Fibroblast of pulmonary artery (primary cell): ENCODE measurements at places on chromosomes 4 and X.

DNA sequence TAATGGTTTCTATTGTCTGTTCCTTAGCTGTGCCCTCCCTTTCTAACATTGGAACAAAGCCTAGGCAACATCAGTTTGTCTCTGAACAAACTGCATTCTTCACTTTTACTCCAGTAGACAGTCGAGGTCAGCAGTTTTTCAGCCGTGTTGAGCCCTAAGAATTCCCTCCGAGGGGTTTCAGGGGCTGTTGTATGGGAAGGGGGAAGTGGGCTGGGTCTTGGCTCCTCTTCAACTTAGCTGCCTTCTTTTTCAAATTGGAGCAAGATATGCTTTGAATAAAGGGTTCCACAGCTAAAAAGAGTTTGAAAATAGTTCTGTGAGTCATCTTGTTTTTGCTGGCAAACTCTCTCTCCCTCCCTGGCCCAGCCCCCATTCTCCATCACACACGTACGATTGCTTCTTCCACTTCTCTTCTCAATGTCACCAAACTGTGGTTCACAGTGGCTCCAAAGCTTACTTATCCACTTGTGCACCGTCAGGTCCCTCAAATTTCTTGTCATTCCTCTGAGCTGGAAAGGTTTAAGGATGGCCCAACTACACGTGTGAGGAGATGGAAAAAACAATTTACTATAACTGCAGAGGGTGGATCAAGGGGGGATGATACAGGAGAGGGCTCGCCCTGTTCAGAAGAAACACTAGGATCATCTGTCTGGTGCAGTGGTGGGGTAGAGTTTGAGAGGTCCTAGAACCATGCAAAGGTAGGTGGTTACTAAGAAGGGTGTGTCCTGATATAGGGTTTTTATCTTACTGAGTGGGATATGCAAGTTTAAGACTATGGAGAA lies 9.2 kb upstream of the MAML3 start:
- DNase-seq: peak; percentile 84

GRCh38 chr4:172750910-172751309 lies 417.7 kb upstream of the GALNT7 start:
- no peak for DNase-seq

DNA sequence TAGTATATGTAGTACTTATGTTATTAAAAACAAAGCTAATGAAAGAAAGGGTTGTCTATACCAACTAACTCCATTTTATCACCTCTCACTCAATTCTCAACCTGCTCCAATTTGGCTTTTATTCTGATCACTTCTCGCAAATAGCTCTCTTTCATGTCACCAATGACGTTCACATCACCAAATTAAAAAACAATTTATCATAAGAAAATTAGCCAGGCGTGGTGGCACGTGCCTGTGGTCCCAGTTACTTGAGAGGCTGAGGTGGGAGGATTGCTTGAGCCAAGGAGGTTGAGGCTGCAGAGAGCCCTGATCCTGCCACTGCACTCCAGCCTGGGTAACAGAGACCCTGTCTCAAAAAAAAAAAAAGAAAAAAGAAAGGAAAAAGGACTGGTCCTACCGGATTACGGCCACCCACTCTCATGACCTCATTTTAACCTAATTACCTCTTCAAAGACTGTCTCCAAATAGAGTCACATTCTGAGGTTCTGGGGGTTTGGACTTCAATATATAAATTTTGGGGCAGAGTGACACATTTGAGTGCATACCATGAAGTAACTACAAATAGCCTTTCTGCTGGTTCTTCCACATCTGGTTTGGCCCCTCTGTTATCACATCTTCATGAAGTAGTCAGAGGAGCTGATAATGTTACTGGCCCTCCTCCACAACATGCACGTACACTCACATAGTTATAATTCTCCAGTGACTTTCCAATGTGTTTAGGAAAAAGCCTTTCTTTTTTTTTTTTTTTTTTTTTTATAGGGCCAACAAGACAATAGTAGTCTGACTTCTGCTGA lies 15.8 kb upstream of the RBMX start:
- peak; percentile 71 for DNase-seq

DNA sequence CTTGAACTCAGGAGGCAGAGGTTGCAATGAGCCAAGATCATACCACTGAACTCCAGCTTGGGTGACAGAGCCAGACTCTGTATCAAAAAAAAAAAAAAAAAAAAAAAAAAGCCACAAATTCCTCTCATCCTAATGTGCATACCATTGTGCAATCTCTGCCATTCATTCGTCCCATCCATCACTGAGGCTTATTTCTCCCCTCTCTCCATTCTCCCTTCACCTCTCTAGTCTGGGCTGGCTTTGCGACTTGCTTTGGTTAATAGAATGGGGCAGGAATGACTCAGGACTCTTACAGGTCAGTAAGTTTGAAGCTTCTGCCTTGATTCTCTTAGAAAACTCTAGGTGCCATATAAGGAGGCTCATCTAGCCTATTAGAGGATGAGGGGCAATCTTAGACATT lies 60.3 kb upstream of the DDX3X start:
- DNase-seq: peak; percentile 24

DNA sequence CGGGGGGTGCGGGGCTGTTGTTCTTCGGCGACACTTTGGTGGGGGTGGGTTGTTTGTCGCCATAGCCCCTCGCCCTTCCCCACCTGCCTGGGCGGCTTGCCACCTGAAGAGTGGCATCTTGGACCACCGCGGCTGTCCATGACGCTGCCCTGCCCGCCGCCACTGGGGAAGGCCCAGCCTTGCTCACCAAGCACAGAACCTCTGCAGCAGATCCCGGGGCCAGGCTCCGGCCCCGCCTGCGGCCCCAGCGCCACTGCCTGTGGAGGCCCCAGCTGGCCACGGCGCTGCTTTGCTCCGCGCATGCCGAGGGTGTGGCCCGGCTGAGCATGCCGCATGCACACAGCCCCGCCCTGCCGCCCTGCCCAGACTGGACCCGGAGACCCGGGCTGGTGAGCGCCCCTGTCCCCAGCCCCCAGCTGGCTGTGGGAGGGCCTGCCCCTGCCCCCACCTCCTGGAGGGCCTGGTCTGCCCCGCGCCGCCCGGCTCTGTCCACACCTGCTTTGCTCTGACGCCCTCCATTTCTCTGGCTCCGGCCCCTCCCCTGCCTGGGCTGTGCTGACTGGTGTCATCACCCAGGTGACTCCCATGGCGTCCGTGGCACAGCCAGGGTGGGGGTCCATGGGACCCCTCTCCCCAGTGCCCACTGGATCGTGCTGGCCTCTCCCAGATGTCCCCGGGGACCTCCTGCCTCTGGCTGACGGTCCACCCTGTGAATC lies 5.3 kb downstream of the NAT8L start:
- DNase-seq: no peak

DNA sequence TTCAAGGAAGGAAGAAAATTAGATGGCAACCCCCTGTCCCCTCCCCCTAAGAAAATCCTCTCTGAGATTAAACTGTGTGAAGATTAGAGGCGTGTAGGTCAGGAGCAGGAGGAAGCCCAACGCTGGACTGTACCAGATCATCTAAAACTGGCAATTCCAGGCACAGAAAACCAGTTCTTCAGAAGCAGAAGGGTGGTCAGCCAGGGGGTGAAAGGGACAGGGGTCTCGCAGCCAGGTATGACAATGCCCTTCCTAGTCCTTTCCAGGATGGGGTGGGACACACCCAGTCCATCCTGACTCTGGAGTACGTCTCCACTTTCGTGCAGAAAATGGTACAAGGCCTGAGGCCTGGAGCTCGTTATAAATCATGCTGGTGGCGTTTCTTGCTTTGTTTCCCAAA lies 3.3 kb upstream of the RHOH start:
- DNase-seq: no peak

DNA sequence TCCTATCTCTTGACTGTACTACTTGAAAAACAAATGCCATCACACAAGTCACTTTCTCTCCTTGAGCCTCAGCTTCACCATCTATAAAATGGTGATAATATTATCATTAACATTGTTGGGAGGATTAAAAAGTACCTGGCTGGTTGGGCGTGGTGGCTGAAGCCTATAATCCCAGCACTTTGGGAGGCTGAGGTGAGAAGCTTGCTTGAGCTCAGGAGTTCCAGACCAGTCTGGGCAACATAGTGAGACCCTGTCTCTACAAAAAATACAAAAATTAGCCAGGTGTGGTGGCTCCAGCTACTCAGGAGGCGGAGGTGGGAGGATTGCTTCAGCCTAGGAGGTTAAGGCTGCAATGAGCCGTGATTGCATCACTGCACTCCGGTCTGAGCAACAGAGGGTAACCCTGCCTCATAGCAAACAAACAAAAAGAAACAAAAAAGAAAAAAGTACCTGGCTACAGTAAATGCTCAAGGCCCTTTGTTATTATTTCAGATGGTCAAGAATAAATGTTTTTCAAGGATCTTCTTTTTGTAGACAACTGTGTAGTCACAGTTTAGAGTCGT lies 120.3 kb downstream of the CHRNA9 start:
- peak; percentile 33 for DNase-seq
